ENCODE measurements at places on chromosomes 6 and 20.

DNA sequence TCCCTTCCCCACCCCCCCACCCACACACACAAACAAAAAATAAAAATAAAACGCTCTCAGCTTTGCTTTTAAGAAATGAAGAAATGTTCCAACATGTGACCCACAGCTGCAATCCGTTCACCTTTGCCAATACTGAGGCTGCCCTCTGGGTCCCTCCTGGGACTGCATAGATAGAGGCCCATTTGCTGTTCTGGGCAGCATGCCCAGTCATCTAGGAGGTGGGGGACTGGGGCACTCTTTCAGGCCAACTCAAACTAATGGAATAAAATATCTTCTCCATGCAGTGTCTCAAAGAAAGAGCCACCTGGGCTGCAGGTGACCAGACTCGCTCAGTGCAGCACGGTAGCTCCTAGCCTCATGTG lies 79.9 kb downstream of the SLC22A3 start:
- DNase-seq, result no peak

- DNase-seq, result no peak
Observed at GRCh38 chr6:146697921-146698320, 99.1 kb downstream of the ADGB start.

DNA sequence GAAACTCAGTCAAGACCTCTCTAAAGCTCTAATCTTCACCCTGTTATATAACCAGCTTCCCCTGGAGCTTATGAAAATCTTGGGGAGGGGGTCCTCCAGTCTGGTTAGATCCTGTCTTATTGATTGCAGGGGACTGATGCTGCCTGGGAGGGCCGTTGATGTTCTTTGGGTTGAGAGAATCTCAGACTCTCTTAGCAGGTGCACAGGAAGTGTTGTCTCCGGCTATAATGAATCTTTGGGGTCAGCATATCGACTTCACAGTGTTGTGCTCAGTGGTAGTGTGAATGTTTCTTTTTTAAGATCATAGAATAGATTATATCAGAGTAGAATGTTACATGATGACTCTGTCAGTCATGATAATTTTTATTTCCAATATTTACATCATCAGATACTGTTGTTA lies 2.8 kb upstream of the ECI2 start:
- DNase-seq, result no peak

GRCh38 chr20:558117-558516 lies 14.5 kb upstream of the CSNK2A1 start:
- no peak for DNase-seq
